ENCODE measurements at places on chromosomes 11 and 22.
A peak's percentile ranks its signal among the peaks of the same experiment; 100 is the strongest.

GRCh38 chr11:93117565-93117964, 80.2 kb downstream of the SLC36A4 start:
- DNase-seq = no peak

DNA sequence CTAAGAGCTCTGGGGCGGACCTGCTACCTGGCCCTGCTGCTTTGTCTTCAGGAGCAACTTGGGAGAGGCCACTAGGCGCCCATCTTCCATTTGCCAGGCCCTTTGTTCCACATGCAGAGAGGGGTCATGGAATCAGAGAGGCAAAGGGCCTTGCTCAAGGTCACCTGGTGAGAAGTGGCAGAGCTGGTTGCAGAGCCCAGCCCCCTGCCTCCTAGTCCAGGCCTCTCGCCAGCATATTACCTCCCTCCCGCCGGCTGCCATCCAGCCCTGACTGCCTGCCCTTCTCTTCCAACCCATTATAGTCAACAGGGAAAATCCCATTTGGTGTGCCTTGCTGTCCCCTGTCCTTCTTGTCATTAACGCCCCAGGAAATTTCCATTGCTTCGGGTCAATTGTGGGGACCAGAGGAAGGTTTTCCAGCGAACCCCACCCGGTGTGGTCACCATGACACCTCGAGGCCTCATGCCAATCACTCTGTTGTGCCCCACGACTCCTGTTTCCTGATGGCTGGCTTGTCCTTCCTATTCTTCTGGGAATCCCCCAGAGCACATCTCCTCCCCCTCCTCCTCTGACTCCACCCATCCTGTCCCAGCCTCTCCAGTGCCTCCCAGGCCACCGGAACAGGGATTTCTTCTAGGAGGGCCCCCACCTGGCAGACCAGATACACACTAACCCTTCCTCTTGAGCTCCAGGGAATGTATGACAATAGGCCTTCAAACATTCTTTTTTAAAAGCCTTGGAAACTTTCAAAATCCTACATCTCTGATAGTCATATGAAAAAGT, 77.0 kb downstream of the NECTIN1 start:
- DNase-seq = no peak

DNA sequence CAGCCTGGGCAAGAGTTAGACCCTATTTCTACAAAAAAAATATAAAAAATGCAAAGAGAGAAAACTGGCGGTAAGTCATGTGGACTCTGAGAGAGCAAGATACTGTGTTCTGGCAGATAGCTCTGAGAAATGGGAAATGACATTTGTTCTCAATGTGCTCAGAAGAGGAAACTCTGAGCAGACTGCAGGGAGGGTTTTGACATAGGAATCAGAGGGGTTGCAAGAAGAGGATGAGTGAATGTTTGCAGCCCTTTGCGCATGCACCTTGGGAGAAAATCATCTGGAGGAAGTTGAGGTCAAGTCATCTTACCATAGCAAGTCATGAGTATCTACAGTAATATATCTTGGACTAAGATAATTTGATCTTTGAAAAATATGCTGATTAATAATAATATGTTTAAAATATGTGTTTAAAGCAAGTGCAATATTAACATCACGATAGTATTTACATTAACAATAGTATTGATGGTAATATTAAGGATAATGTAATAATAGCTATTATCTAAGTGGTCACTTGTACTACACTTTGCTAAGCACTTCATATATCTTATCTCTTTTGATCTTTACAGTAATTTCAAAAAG, 2.6 kb downstream of the ACER3 start:
- DNase-seq = peak; percentile 57

- no peak for DNase-seq
Measured at GRCh38 chr11:36400766-36401455, 104.8 kb downstream of the PRR5L start.

DNA sequence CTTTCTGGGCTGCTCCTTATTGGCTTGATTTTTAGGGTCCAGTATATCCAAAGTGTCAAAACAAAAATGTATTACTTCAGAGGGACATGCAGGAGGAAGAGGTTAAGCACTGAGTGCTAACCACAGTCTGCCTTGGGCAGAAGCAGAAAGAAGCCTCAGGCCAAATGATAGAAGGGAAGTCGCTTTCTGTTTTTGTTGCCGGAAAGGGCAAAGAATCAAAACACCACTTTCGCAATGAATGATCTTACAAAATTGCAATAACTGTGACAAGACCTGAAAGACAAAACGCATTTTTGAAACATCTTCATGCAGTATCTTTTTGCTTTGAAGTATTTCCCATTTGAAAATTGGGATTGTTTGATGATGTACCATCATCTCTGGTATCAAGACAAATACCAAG, 70.1 kb upstream of the PICALM start:
- peak; percentile 47 for DNase-seq

GRCh38 chr11:26478710-26479109, 93.4 kb downstream of the MUC15 start:
- DNase-seq = no peak

Data from CD4-positive, alpha-beta T cell treated with Interleukin-1 beta for 1 hour (primary cell).